ENCODE measurements at places on chromosomes 13 and 19. TPM values are rescaled to one million over a fixed set of nuclear protein-coding genes. Genes with fewer than 3 reads are reported as not detected.

Gene IGFL3
- not detected for polyA plus RNA-seq

Gene RRAS
- 16.7 TPM for polyA plus RNA-seq

Gene SYCN
- not detected for polyA plus RNA-seq

Gene SLC39A3
- 53.5 TPM for polyA plus RNA-seq

Gene GPR12
- 15.4 TPM for polyA plus RNA-seq

Gene SH2D3A
- 1.3 TPM for polyA plus RNA-seq

Gene ZNF525
- polyA plus RNA-seq, result 5.9 TPM

Gene FGF9
- polyA plus RNA-seq, result 24.0 TPM

Gene MLNR
- 0.21 TPM for polyA plus RNA-seq

- no peak for DNase-seq
Measured at GRCh38 chr13:44355621-44356020, 18.0 kb upstream of the SERP2 start.

GRCh38 chr13:54144828-54145227, 1116.2 kb downstream of the OLFM4 start:
- DNase-seq, result no peak

DNA sequence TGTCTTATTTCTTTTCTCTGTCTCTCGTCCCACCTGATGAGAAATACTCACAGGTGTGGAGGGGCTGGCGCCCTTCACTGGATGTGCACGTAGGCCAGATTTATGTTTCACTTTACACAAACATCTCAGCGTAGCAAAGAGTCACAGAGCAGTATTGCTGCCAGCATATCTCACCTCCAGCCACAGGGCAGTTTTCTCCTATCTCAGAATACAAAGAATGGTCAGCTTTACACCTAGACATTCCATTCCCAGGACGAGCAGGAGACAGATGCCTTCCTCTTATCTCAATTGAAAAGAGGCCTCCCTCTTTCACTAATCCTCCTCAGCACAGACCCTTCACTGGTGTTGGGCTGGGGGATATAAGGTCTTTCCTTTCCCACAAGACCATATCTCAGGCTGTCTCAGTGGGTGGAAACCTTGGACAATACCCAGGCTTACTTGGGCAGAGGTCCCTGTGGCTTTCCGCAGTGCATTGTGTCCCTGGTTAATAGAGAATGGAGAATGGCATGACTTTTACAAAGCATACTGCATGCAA, 7.2 kb upstream of the ZNF611 start:
- no peak for DNase-seq

GRCh38 chr19:23052349-23052748, 49.4 kb upstream of the ZNF728 start:
- DNase-seq, result no peak

DNA sequence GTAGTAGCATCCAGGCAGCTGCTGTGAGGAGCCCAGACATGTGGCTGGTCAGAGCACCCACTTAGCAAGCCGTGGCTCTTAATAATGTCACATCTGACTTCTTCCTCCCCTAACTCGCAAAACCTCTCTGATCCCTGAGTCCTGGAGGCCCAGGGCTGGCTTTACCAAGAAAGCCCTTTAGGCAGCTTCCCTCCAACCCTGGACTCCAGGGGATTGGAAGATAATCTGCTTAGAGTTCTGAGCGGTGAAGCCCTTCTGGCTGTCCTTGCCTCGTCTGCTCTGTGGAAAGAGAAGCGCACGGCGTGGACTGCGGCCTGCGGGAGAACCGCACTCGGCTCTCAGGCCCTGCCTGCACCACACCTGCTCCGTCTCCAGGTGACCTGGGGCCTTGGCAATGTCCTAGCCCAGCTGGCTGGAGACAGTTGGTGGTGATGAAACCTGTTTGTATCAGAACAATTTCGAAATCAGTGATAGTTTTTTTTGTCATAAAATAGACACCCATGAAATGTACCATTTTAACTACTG, 64.5 kb upstream of the MCF2L start:
- no peak for DNase-seq

- no peak for DNase-seq
Measured at GRCh38 chr13:107034236-107034872, 466.4 kb upstream of the ARGLU1 start.

DNA sequence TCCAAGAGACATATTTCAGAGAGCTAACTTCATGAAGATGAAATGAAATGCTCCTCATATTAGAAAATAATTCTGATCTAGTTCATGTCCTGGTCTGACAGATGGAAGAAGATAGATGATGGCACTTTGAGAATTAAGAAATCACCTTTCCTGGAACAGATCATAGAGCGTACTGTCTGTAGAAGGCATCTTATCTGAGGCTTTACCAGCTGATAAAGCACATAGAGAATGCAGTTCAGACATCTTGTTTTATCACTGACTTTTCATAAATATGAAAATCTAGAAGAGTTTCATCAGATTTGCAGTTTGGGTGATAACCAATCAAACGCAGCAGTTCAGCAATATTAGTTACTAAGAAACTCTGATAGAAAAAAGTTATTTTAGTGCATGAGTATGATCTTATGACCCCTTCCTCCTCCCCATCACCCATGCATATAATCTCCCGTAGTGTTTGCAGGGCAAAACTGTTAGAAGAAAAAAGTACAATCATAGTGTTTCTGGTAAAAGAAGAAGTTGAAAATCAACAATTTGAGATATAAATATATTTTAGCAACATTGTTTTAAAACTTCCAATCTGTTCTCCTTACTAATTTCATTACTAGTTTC, 585.2 kb downstream of the PCDH9 start:
- DNase-seq, result no peak

DNA sequence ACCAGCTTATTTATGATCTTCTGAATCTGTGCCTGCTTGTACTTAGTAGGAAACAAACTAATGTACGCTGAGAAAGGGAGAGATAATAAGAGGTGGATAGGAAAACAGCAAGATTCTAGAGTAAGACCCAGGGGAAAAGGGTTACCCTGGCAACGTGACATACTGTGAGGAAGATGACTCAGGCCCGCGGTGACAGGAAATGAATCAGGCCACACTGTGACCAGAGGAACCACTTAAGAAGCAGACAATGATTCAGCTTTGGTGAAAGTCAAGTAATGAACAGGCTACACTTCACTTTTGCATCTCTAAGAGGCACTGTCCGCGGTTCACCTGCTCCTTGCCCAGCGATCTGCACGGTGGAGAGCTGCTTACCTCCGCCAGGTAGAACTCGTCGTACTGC, 158.2 kb downstream of the NALCN start:
- no peak for DNase-seq

DNA sequence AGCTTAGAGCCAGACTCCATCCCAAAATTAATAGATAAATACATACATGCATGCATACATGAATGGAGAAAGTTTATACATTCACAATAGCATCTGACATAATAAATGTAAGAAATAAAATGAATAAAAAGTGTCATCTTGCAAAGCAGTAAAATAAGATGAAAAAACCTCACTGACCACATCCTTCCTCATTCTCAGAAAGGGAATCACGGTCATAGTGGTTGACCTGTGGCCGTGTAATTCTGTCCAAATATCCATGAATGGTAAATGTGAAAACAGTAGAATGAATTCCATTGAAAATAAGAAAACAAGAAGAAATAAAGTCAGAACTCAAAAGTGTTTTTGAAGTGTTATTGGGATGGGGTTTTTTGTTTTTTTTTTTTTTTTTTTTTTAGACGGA, 9.8 kb upstream of the CDC42EP5 start:
- DNase-seq, result no peak

DNA sequence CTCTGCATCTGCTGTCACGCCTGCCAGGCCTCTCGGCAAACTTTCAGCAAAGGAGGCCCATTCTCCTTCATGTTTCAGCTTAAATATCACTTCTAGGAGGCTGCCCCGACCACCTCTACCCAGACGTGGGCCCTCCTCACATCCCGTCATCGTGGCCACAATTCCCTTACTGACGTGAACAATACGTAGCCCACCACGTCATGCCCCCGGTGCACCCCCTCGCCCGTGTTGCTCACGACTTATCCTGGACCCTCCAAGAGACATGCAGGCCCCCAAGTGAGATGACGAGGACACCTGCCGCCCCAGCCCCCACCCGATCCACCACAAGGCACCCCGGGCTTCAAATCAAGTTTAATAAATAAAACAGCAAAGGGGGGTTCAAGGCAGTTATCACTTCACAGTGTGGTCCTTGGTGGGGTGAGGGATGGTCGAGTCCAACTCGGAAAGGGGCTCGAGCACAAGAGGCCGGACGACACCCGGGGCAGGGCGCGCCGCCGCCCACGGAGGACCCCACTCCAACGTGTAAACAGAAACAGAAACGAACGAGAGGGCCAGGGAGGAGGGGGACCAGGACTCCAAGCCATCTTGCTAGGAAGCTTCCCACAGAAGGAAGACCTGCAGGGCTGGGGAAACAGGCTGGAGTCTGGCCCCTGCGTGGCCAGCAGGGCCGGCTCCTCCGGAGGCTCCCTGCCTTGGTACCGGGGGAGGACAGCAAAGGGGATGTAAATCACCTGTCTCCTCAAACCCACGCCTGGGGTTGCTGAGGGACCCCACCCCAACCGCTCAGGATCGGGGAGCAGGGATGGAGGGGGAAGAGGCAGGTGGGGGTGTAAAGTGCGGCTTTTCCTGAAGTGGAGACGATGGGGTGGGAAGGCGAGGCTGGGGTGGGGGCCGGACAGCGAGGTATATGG, 14.3 kb upstream of the PLPP2 start:
- no peak for DNase-seq

DNA sequence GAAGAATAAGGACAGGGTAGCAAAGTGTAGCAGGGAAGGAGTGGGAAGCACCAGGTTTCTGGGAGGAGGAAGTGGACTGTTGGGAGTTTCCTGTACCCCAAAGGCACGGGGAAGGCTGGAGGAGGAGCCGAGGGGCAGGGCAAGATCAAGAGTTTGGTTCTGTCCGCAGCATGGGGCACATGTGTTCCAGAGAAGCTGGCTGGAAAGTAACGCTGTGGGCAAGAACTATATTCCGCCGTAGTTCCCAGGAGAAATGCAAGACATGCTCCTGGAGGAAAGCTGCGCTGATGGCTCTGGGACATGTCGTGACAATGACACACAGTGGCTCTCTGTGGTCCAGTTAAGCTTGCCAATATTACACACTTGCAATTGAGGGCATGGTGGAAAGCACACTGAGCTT, 51.7 kb upstream of the KPNA3 start:
- no peak for DNase-seq

DNA sequence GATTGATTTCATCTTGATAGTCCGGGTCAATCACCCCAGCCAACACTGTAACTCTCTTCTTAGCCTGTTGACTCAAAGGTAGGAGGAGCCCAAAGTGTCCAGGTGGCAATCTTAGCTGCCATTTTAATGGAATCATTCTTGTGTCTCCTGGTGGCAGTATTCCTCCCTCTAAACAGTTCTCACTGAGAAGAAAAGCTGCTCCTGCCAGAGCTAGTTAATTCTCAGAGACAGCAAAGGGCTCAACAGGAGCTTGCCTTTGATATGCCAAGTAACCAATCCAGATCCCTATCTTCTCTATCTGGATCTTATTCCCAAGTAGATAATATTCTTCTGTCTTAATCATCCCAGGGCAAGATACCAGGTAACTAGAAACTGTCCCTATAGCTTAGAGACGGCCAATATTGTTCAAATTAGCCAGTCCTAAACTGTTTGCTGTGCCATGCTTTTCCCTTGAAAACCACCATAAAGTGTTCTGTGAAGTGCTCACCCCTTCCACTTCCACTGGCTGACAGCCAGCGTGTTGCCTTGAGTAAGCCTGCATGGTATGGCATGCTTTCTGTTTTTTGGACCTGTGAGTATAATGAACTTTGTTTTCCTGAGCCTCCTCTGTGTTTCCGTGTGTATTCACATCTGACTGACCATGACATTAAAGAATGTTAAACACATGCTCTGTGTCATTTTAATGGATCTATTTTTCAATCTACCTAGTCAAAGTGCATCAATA, 463.7 kb upstream of the SLITRK5 start:
- DNase-seq, result no peak

GRCh38 chr13:29546662-29547061, 48.8 kb downstream of the SLC7A1 start:
- DNase-seq, result no peak

GRCh38 chr19:7787141-7787540, 24.1 kb downstream of the CLEC4M start:
- DNase-seq, result no peak
